NCI-H1930 (cell line): ENCODE measurements at places on chromosomes 5 and 9.

GRCh38 chr5:172744123-172745104 lies 26.6 kb downstream of the DUSP1 start:
- DNase-seq: no peak

- DNase-seq: no peak
Observed at GRCh38 chr5:67957374-67957773, 258.2 kb upstream of the PIK3R1 start.

- DNase-seq: no peak
Observed at GRCh38 chr9:105117234-105117633, 127.2 kb upstream of the SLC44A1 start.

- no peak for DNase-seq
Observed at GRCh38 chr5:39772307-39772706, 347.5 kb upstream of the DAB2 start.

DNA sequence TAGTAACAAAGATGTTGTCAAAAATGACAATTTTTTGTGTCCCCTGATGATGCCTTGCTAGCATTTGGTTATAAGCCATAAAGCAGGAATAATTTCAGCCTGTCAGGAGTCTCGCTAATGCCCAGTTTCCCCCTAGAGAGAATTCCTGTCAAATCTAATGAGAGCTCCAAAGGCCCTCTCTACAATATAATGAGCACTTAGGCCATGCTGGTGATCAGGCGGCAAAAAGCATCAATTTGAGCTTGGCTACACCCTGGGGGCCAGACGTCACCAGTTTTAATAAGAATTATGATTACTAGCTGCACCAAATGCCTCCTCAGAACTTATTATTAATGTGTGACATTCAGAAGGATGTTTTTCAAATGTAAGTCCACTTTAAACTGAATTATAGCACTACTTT lies 6.1 kb downstream of the TLE1 start:
- DNase-seq: no peak
